ENCODE measurements at places on chromosomes 3 and 15.
A peak's percentile ranks its signal among the peaks of the same experiment; 100 is the strongest.

DNA sequence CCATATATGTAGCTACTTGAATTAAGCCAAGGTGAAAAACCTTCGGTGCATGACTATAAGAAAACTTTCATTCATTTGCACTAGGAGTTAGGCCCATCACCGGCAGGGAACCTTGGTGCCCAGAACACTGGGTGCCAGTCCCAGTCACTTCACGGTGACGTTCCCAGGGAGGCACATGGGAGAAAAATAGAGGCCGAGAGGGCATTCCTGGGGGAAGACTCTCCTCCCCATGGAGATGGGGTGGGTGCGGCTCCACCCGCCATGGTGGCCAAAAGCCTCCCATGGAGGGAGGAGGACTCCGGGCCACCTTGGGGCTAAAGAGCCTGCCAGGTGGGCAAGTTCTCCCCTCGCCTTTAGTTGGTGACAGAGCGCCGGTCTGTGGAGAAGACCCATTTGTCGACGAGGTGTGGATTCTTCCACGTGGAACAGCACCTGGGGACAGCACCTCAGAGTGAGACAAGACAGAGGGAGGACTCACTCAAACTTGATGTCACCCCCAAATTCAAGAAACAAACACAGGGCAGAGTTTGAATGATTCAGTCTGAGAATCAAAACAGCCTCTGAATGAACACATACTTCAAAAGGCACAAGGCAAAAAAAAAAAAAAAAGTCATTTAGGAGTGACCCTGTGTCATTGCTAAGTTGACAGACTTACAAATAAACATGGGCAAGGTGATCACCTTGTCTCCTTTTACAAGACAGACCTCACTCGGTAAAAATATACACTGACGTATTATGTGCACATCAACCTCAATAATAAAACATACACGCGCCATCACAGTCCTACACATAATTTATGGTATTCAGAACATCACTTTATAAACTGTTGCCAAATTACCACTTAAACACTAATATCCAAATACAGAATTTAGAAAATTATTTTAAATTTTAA, 38.6 kb downstream of the ZXDC start:
- no peak for DNase-seq

DNA sequence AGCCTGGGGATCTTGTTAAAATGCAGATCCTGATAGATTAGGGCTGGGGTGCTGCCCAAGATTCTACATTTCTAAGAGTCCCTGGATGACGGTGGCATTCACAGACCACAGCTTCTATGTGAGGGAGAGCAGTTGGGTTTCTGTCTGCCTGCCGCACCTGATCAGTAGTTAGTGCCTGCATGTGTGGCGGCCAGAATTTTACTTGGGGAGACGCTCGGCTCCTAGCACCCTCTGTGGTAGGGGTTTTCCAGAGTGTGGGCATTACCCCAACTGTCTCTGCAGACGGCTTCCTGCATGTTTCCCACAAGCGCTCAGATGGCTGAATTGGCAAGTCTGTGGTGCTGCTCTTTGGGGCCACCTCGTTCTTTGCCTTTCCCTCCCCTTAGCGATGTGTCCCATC, 8.3 kb downstream of the GHRL start:
- no peak for DNase-seq

DNA sequence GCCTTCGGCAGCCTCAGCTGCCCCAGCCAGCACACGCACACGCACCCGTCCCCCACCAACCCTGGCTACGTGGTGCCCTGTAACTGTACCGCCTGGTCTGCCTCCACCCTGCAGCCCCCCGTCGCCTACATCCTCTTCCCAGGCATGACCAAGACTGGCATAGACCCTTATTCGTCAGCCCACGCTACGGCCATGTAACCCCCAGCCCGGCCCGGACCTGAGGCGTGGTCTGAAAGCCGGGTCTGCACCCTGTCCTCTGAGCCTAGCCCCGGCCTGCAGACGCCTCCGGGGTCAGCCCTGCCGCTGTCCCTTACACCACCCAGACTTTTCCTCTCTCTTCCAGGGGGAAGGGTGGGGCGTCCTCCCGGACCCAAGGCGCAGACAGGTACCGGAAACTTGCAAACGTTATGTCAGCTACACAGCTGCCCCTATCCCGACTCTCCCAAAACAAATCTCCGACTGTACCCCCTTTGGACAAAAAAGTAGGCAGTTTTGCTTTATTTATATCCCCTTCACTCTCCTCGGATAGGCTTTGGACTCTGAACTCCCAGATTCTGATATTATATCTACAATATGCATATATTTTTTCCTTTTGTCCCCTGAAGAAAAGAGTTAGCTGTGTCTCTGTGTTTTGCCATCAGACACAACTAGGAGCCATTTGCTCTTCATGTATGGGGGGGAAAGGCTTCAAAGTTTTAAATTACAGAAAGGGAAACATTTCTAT, 1.4 kb downstream of the SOX14 start:
- peak; percentile 16 for DNase-seq

- DNase-seq, result no peak
Observed at GRCh38 chr3:88030210-88030609, 28.6 kb downstream of the CGGBP1 start.

DNA sequence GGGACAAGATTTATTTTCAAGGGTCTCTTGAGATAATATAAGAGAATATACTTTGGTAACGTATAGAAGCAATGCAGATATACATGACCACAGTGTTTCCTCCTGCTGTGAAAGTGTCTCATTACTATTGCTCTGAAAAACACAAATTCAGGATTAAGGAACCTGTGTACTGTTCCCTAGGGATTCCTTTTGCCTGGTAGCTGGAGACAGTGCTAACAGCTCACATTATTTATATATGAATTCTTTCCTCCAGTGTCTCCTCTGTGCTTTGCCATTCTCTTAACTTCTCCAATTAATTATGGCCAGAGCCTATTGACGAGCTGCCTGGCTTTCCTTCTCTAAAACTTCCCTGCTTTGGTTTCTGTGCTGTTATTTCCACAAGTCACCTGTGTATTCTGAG, 235.4 kb downstream of the OTOL1 start:
- DNase-seq, result no peak

GRCh38 chr3:19103510-19103909, 44.8 kb upstream of the KCNH8 start:
- DNase-seq, result no peak

DNA sequence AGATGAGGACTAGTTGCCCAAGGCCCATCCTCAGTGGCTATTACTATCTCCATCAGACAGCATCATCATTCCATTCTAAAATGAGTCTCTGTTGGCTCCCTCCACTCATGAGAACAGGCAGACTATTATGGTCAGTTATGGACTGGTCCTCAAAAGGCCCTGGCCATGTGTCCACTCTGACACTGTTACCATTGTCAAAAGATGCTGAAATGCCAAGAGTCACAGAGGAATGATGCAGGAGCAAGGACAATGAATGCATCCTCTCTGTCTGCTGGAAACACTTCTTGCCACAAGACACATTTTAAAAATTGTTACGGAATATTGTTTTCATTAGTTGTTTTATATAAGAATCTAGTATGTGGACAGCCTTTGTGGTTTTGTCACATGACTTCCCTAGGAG, 53.3 kb upstream of the STT3B start:
- DNase-seq, result no peak

All from GM13977 (cell line).